ENCODE measurements at places on chromosomes 12 and 14.

DNA sequence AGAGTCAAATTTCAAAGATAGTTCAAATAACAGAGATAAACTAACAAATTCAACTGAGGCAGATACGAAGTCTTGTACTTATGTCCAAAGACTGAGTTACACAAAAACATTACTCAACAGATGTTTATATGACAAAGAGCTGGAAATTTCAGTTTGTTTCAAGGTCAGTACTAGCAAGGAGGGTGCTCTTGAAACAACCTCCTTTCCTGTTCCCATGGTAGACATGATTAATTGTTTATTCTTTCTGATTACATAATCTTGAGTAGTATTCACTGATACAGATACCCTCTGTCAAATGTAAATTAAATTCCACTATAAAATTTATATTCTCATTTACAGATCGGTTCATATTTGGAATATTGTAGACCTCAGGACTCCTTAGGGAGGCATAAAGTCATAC, 23.4 kb downstream of the TSPAN8 start:
- no peak for DNase-seq

- no peak for DNase-seq
Observed at GRCh38 chr12:60539592-60539991, 943.8 kb downstream of the SLC16A7 start.

GRCh38 chr14:91780452-91780851, 48.6 kb upstream of the CATSPERB start:
- DNase-seq = no peak

DNA sequence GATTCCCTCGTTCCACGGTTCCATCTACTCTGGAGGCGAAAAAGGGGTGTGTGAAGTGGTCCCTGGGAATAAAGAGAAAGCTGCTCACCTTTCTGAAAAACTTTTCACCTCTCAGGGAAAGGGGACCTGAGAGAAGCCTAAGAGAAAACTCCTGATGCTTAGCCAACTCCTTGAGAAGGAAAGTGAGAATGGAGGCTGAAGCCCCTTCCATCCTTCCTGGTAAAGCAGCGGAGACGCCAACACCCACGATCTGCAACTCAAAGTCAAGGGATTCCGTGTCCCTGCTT, 110.0 kb downstream of the ARF6 start:
- DNase-seq = no peak

DNA sequence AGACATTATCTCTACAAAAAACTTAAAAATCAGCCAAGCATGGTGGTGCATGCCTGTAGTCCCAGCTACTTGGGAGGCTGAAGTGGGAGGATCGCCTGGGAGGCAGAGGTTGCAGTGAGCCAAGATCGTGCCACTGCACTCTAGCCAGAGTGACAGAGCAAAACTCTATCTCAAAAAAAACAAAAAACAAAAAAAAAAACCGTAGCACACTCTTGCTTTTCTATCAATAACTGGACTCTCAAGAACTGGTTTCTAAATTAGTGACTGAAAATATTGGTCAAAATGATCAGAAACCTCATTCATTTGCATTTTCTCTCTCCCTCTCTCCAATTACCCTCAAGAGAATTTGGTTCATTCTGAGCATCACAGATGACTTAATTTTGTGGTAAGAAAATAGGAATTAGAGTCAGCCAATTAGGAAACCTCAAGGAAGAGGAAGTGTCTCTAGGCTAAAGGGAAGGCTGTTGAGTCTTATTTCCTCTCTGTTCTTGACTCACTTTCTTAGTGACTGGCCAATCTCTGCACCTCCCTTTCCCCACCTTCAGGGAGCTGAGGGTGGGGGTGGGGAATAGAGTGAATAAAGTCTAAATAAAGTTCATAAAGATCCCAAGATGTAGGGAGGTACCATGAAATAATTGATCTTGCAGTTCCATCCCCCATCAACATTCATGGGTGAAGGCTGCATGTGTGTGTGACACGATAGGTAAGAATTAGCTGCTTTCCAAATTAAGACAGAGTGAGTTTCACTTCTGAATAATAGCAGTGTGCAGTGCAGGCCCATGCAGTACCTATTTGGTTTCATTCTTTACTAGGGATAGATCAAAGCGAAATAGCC, 6.8 kb upstream of the PSMA6 start:
- DNase-seq = no peak

DNA sequence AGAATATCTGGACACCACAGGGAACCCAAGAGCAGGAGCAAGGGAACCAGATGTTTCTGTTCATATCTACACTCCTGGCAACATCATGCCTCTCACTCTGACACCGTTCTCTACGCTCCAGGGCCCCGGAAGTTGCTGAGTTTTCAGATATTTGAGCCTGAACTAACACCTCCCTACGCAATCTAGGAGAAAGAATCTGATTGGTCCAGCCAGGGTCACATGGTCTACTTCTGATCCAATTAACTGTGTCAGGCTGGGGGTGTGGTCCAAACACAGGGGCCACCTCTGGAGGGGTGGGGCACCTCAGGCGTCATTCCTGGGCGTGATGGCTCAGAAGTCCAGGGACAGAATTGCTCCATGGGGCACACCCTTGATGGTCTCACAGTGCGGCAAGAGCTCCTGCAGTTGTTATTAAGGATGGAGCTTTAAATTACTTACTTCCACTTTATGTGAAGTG, 165.5 kb downstream of the PTPN11 start:
- peak; percentile 35 for DNase-seq

All from NCI-H1436 (cell line).